AG08396 (cell line): ENCODE measurements at places on chromosomes 2 and 18.
A peak's percentile ranks its signal among the peaks of the same experiment; 100 is the strongest.

GRCh38 chr2:20524412-20525040 lies 77.7 kb downstream of the RHOB start:
- DNase-seq: no peak

GRCh38 chr2:74181739-74182138 lies 3.1 kb upstream of the MOB1A start:
- DNase-seq: no peak

DNA sequence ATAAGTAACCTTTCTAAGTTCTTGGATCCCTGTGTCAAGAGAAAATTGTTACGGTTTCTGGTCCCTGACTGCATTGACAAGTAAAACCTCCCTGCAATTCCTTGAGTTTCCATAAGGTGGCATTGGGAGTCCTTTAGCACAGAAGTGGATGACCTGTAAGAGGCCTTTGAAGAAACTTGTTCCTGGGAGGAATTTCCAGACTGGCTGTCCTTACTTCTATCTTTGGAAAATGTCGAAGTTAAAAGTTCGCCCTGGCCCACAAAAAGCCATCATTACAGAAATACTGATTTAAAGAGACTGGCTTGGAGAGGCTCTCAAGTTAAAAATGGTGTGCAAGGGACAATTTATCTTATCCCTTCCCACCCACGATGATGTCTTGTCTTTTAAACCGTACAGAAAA lies 218.4 kb downstream of the CDH20 start:
- DNase-seq: peak; percentile 84

DNA sequence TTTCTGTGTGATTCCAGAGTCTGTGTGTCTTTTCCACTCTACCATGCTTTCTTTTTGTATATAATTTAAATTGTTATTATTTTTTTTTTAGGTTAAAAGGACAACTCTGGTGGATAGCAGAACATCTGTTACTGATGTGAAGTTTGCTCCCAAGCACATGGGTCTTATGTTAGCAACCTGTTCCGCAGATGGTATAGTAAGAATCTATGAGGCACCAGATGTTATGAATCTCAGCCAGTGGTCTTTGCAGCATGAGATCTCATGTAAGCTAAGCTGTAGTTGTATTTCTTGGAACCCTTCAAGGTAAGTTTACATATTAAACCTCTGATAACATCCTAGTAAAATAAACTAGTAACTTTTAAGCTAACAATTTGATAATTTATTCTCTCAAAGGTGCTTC lies 15.3 kb downstream of the SEH1L start:
- no peak for DNase-seq

DNA sequence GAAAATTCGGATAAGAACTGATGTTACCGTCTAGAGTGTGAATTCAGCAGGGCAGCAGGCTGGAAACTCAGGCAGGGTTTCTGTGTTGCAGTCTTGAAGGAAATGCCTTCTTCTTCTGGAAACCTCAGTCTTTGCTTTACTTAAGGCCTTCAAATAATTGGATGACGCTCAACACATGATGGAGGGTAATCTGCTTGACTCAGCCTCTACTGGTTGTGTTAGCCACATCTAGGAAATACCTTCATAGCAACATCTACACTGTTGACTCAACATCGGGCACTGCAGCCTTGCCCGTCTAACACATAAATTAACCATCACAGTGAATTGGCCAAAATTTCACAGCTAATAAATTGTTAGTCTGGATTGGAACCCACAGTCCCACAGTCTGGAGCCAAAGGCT lies 37.2 kb downstream of the YPEL5 start:
- no peak for DNase-seq

GRCh38 chr18:78721981-78722380 lies 257.6 kb upstream of the SALL3 start:
- no peak for DNase-seq

- DNase-seq: no peak
These were observed 113.4 kb downstream of the COPS8 start for GRCh38 chr2:237199082-237199481.

DNA sequence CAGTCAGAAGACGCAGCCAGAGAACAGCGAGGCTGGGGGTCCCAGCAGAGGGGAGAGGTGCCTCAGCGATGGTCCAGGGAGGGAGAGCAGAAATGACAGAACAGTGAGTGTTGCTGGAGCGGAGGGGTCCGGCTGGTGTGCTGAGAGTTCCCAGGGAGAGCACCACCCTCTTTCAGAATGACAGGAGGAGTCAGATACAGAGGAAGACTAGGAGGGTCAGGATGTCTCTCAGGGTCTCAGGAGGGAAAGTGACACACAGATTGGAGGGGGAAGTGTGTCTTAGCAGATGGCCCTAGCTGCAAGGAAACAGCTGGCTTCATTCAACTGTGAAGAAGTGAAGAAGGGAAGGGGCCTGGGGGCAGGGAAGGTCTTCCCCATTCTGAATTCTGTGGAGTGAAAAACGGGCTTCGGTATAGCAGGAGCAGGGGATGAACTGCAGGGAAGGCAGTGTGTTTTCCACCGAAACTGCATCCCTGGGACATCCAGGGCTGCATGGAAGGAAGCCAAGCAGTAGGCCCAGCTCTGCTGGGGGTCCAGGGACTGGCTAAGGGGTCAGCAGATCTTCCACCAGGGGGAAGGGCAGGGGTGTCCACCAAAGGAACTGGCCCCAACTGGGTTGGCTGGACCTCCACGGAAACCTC lies 90.0 kb upstream of the OTOS start:
- no peak for DNase-seq

DNA sequence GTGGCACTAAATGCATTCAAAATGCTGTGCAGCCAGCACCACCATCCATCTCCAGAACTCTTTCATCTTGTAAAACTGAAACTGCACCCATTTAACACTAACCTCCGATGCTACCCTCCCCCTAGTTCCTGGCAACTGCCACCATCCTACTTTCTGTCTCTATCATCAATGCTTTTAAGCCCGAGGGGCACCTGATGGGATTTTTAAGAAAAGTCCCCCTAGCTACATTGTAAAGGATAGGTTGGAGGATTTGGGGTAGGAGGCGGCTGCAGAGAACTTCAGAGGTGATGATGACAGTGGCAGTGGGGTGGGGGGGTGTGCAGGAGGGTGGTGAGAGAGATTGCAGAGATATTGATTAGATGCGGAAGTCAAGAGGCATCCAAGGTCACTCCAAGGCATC lies 10.8 kb upstream of the YWHAQ start:
- DNase-seq: no peak

DNA sequence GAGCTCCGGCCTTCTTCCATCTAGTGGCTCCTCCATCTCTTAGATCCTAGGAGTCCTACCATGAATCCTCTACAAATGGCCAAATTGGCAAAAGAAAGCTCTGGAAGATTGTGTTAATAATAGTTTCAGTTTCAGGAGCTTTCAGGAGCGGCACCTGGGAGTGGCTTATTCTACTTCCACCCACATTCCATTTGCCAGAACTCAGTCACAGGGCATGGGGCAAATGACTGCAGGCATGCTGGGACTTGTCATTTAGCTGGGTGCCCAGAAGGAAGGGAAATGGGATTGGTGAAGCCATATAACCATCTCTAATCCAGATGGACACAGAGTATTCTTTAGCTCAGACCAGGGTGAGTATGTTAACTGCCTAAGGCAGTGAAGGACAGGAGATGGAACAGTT lies 3.6 kb upstream of the LRATD1 start:
- DNase-seq: peak; percentile 7

GRCh38 chr2:69013840-69014821 lies 1.2 kb downstream of the ANTXR1 start:
- DNase-seq: peak; percentile 47

- DNase-seq: no peak
These were observed 91.2 kb downstream of the VRK2 start for GRCh38 chr2:58137856-58138255.

GRCh38 chr2:116435648-116436047 lies 1378.8 kb upstream of the DDX18 start:
- DNase-seq: no peak

- no peak for DNase-seq
These were observed 52.6 kb downstream of the NEDD4L start for GRCh38 chr18:58096658-58097057.

DNA sequence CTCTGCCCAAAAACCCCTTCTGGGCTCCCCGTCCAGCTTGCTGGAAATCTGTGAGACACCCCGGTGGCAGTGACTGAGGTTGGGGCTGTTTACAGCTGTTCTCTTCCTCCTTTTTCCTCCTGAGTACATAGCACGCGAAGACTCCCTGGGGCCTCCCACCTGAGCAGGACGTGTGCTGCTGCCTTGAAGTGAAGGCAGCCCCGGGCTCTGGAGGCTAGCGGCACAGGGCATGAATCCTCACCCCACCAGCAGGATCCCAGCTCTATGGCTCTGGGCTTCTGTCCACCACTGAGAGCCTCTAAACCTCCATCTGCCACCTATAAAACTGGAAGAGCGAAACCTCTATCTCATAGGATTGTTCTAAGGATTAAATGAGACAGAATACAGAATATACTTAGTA lies 182.5 kb downstream of the TMEM163 start:
- DNase-seq: no peak

DNA sequence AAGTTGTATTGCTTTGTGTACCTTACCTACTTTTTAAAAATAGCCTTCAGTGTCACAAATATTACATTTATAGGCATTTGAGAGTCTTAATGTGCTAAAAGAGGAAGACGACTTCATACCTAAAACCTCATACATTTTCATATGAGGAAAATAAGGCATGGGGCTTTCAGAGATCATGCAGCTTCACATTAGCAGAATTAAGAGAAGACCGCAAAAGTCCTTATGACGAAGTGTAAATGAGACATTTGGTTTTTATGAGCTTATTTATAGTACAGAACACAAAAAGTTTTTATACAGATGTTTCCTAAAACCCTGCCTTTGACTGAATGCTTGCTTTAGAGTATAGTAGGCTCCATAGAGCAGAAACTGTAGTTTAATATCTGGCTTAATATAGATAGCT lies 10.1 kb upstream of the CCDC138 start:
- no peak for DNase-seq

DNA sequence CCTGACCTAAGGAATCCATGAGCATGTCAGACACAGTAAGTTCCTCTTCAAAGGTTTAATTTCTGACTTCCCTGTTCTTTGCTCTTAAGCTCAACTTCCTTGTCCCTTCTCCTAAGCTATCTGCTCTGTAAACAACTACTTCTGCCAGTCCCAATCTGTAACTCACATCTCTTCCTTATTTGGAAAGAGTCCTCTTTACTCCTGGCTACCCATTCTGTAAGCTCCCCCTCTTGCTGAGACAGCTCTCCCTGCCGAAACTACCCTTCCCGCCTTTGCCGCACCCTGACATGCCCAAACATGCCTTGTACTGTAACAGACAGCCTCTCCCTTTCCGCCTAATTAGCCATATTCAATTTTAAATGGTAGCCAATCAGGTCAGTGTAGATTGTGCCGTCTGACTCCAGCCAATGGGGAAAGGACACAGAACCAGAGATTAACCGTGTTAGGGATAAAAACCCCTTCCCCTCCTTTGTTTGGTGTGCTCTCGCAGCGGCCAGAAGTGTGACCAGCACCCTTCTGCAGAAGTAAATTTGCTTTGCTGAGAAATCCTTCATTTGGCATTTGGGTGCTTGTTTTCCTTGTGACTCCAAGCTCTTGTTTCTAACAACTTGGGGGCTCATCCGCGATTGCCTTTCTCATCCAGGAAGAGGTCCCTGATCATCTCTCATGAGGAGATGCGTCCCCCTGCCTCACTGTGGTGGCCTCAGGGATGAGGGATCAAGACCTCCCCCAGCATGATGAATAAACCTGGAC lies 49.0 kb downstream of the PIAS2 start:
- DNase-seq: no peak

DNA sequence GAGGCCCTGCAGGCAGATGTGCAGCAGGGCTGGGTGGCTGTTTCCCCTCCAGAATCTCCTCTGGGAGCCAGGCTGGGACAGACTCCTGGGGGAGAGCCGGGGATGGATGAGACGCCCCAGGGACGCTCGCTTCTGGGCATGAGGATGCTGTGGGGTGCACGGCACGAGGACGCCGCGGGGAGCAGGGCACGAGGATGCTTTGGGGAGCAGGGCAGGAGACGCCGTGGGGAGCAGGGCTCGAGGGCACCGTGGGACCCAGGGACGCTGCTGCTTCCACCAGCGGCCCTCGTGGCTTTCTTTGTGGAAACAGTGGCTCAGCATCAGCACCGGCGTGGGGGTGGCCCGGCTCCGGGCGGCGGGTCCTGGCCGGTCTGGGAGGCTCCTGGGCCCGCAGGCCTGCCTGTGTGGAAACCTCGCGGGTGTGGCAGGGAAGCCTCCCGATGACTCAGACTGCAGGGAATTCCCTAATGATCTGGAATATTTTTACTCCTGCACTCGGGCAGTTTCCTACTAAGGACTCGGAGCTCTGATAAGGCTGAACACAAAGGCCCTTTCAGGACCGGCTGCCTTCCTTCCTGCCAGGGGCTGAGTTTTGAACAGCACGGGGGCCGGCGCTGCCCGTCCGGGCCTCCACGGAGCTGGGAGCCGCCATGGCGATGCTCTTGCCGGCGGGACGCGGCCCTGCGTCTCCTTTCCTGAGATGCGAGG lies 62.6 kb downstream of the NFATC1 start:
- peak; percentile 95 for DNase-seq

GRCh38 chr18:69770238-69770637 lies 177.4 kb downstream of the CD226 start:
- DNase-seq: no peak

DNA sequence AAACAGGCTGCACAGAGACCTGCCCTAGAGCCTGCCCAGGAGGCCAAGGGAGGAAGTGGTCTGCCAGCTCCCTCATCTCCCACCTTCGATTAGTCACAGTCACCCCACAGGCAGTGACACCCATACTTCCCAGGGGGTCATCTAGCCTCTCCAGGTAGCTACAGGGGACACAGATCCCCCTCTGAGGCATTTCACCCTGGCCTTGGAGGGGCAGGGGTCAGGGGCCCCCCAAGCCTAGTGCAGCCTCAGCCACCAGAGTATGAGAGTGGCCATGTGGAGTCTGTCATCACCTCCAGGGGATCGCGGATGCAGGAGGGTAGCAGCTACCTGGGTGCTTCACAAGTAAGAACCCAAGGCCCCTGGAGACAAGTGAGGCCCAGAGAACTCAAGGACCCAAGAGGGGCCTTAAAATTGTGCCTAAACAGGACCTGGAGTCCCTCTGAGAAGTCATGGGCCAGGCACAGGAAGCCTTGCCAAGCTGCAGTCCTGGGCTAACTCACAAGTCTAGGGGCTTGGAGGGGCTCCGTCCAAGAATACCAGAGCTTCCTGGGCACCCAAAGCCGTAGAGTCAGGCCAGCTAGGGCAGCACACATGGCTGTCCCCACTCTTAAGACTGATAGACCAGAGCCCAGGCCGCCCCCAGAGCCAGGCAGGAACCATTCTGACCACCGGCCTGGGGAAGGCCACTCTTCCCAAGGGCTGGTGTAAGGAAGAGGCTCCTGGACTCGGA lies 354.3 kb upstream of the ID2 start:
- no peak for DNase-seq

- no peak for DNase-seq
These were observed 138.0 kb upstream of the LYPD6 start for GRCh38 chr2:149192427-149192826.

DNA sequence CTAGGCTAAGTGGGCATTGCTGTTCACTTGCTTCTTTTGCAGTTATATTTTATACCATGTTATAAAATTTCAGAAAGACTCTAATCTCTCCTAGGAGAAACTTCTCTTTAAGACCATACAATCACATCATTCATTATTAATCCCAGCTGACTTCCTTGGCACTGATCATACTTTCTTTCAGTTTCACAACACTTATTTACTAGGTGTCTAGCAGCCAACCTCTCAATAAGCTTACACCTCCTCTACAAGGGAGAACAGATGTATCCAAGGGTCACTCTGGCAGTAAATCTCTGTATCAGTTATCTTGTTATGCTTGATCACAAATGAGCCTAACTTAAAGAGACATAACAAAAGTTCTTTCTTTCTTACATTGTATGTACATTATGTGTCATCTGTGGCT lies 69.8 kb upstream of the EPB41L5 start:
- DNase-seq: no peak
